Lower leg skin (tissue), 4 donors: ENCODE measurements at places on chromosomes 12 and 14.

DNA sequence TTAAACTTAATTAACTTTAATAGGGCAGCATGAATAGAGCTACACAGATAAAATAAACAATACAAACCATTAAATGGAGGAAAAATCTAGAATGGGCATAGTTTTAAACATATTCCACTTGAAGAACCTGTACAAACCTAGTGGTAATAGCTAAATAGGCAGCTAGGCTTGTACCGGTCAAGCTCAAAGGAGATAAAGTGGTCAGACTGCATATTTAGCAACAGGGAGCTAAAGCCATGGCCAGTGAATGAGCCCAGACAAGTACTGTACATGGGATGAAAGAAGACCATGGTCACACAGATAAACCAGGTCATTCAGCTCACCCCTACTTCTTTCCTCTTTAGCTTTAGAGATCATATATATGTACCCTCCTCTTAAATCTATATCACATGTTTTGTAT lies 186.6 kb upstream of the KRR1 start:
- DNase-seq, result no peak

DNA sequence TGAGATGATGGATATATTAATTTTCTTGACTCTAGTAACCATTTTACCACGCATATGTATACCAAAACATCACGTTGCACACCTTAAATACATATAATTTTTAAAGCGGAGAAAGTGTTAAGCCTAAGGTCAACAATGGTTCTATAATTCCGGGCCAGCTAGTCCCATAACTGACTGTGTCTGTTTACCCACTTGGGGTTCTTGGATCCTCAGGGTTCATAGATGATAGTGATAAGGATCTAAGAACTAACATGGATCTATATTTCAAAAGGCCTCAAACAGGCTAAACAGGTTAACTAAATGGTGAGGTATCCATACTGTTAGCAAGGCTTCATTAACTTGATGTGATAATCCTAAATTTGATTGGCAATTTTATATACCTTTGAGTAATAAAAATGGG lies 9.8 kb downstream of the SLC38A1 start:
- no peak for DNase-seq

DNA sequence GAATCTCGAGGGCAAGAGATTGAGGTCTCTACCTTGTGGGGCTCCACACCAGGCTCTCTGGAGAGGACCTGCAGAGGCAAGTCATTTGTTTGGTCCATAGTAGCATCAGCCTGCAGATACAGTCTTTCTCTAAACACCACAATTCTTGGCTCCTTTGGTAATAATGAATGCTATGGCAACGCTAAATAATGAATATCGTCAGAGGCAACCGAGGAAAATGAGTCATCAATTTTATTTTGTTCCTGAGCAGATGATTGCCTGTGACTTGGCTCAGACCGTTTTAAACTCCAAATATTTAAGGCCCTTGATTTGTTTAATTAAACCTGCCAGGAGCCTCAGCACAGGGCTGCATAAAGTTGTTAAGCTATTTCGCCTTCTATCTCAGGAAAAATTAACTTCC lies 924.1 kb upstream of the TMEM132C start:
- DNase-seq, result no peak

DNA sequence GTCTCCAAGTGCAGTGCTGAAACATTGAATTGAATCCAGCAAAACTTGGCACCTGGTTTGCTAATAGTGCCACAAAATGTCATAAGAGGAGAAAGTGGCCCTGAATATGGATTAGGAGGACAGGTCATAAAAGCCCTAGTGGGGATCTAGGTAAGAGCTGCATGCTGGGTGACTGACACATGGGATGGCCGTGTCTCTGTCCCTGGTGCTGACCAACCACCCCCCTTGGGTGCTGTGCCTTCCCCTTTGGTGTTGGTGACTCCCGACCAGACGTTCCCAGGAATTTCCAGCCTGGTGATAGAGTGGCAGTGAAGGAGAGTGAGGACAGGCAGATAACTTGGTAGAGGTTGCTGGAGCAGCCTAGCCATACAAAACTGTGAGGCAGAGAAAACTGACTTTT lies 142.8 kb downstream of the VRK1 start:
- no peak for DNase-seq

GRCh38 chr12:65430571-65431306 lies 152.3 kb downstream of the MSRB3 start:
- DNase-seq, result no peak

DNA sequence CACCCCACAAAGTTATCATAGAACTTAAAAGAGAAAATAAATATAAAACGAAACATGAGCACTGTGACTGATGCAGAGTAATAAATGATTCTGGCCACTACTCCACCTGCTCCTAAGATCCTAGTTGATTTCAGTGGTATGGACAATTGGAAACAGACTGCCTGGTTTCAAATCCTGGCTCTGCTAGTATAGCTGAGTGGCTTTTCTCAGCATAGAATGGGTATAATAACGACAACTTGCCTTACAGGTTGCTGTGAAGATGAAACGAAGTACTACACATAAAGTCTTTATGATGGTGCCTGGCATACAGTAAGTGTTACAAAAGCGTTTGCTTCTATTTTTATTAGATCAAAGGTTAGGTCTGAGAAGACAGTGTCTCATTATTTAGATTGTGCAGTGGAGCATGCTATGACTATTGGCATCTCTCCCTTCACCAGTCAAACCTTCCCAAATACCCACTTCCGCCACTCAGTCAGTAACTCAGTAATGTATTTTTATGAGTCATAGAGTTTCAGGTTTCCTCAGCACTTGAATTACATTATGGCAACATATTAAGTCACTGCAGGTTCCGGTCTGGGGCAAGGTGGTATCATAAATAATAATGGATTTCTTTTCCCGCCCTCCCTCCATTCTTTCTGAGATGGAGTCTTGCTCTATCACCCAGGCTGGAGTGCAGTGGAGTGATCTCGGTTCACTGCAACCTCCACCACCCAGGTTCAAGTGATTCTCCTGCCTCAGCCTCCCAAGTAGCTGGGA lies 29.7 kb upstream of the NR2C1 start:
- no peak for DNase-seq

- DNase-seq, result no peak
These were observed 6.2 kb downstream of the IRF2BPL start for GRCh38 chr14:77022236-77022852.

GRCh38 chr14:99277530-99277929 lies 5.5 kb upstream of the BCL11B start:
- no peak for DNase-seq

DNA sequence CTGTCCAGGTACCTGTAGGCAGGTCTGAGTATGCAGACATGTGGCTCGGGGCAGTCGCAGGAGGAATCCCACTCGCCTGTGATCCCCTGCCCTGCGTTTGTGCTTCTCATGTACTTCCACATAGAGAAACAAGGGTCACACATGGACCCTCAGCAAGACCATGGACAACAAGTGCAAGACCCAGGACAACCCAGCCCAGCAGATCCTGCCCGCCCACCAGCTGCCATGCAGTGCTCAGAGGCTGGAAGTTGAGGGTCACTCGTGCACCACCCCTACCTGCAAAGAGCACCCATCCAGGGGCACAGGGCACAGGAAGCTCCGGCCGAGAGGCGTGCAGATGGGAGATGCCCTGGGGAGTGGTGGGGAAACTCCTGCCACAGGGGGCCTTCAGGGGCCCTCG lies 67.5 kb upstream of the C14orf180 start:
- DNase-seq, result no peak

DNA sequence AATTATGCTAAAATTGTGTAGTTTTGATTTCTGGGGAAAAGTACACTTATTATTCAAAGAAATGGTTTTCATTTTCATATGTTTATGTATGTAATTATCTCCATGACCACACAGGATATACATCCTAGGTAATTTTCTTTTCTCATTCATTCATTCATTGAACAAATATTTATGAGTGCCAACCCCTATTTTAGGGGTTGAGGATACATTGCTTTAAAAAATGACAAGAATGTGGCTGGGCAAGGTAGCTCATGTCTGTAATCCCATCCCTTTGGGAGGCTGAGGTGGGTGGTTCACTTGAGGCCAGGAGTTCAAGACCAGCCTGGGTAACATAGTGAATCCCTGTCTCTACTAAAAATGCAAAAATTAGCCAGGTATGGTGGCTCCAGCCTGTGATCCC lies 40.9 kb downstream of the SGPP1 start:
- DNase-seq, result no peak

- DNase-seq, result no peak
These were observed 1120.5 kb upstream of the FLRT2 start for GRCh38 chr14:84409435-84409834.
